Stimulated activated CD4-positive, alpha-beta T cell treated with anti-CD3 and anti-CD28 coated beads, TNF-alpha, amount 100 ng/mL, for 4 hours (primary cell): ENCODE measurements at places on chromosomes 3 and 15.

DNA sequence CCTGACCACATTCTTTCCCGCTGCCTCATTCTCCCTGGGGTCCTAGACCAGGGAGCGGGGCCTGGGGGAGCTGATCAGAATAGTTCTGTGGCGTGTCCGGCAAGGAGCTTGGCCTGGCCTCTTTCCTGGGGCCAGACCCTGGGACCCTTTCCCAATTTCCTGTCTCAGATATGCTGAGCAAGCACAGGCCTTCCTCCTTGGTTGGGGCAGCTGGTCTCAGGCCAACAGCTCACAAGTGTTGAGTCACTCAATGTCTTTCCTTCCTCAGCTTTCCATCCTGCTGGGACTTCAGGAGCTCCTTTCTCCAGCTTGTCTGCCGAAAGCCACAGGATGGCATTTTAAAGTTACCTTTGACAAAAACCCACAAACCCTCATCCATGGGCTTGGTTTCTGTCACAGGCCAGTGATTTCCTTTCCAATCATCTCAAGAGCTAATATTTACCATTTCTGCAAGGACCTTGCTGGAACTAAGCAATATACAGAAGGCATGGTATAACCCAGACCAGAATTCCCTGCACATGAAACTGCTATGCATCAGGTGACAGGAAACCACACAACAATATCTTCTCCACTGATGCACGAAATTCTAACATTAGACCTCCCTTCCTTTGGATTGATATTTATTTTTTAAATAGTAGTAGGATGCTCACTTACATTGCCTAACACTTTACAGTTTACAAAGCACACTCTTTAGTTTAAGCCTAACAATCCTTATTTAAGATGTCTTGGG, 19.5 kb upstream of the TIMP4 start:
- no peak for DNase-seq

- no peak for DNase-seq
Measured at GRCh38 chr3:42822828-42823227, 13.6 kb downstream of the ACKR2 start.

GRCh38 chr3:13098192-13098988, 25.2 kb upstream of the IQSEC1 start:
- no peak for DNase-seq

GRCh38 chr3:150240891-150241290, 167.2 kb upstream of the TSC22D2 start:
- no peak for DNase-seq

- no peak for DNase-seq
Measured at GRCh38 chr3:155946178-155946577, 75.7 kb downstream of the GMPS start.

- DNase-seq: no peak
Measured at GRCh38 chr3:139774560-139775302, 97.0 kb upstream of the NMNAT3 start.

- no peak for DNase-seq
Measured at GRCh38 chr3:109702252-109702651, 364.9 kb upstream of the DPPA4 start.

GRCh38 chr3:167031364-167032049, 348.6 kb downstream of the ZBBX start:
- DNase-seq: no peak

DNA sequence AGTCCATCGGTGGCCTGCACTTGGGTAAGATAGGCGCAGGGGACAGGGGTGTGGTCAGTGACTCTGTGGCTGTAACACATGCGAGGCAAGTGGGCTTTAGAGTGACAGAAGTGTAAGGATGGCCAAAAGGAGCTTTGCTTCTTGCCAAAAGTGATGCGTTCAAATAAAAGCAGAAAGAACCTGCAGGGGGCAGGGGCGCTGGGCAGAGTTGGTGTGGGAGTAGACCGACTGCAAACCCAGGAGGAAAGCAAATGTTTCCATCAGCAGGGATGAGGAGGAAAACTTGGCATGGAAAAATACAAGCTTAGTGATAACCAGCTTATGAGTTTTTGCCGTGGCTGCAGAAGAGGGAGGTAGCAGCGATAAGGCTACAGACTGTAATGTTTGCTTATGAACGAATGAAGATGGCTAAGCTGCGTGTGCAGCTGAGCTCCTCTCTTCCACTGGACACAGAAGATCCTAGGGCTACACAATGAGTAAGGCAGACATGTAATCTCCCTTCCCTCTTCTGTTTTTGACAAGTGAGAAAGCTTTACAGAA, 149.4 kb downstream of the WNT5A start:
- no peak for DNase-seq

DNA sequence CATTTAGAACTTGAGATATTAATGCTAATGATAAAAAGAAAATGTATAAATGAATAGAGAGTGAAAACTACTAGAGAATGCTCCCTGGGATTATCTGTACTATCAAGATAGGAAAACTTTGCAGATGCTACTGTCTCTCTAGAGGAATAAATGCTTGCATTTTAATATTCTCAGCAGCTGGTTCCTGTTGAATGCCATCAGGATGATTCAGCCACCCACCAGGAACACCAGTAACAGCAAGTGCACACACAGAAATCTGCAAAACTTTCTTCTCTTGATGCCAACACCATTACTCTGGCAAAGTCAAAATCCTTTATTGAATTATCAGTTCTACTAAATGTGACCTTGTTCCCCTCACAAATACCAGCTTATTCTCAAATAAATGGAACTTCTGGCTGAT, 148.4 kb downstream of the TIGIT start:
- DNase-seq: no peak

GRCh38 chr3:81995329-81995728, 233.9 kb upstream of the GBE1 start:
- DNase-seq: no peak

- no peak for DNase-seq
Measured at GRCh38 chr15:89494941-89495637, 1.3 kb downstream of the RHCG start.

DNA sequence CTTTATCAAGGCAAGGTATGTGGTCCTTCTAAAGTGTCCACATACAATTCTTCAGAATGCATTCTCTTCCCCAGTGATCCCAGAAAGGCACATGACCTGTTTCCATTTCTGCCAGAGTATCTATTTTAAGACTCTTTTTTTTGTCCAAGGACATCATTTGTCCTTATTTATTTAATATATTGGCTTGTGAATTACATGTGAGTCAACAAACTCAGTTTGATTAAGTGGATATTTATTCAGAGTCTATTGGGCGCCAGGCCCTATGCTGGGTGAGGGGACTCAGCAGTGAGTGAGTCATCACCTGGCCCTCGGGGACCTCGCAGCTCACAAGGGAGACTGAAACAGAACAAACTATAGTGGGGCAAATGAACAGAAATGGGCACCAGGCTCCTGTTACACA, 136.8 kb downstream of the SNRK start:
- no peak for DNase-seq

- no peak for DNase-seq
Measured at GRCh38 chr3:70970171-70970570, 613.4 kb downstream of the FOXP1 start.

- DNase-seq: no peak
Measured at GRCh38 chr3:124663690-124664089, 66.6 kb upstream of the UMPS start.

DNA sequence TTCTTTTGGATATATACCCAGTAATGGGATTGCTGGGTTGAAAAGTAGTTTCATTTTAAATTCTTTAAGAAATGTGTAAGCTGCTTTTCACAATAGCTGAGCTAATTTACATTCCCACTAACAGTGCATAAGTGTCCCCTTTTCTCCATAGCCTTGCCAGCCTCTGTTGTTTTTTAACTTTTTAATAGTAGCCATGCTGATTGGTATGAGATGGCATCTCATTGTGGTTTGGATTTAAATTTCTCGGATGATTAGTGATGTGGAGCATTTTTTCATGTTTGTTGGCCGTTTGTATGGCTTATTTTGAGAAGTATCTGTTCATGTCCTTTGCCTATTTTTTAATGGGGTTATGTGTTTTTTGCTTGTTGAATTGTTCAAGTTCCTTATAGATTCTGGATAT, 444.3 kb upstream of the ATP11B start:
- DNase-seq: no peak

DNA sequence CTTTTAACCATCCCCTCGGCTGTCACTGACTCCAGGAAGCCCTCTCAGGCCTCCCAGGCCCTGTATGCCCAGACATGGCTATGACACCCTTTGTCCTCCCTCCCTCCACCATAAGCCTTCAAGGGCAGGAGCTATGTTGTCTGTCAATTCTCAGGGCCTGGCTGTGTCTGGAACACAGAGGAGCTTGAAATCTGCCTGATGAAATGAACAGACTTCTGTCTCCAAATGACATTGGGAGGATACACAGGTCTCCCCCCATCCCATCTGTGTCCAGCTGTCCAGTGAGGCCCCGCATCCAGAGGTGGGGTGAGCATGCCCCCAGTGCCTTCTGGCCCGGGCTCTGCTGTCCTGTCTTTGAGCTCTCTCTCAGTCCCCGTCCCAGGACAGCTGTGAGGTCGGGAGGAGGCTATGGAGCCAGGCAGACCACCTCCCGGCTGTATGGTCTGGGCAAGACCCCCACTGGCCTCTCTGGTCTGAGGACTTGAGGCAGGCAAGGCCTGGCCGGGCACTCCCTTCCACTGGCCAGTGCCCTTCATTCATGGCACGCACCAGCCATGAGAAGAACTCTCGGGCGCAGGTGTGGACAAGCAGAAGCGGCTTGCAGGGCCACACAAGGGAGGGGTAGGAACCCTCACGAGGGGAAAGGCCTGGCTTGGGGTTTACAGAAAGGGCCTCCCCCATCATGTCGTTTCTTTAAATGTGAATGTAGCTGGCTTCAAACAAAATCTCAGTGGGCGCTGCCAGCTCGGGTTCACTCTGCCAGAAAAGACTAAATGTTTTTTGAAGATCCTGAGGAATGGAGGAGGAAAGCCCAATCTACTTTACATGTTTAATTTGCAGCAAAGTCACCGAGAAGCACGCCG, 38.9 kb downstream of the PCSK6 start:
- DNase-seq: no peak

DNA sequence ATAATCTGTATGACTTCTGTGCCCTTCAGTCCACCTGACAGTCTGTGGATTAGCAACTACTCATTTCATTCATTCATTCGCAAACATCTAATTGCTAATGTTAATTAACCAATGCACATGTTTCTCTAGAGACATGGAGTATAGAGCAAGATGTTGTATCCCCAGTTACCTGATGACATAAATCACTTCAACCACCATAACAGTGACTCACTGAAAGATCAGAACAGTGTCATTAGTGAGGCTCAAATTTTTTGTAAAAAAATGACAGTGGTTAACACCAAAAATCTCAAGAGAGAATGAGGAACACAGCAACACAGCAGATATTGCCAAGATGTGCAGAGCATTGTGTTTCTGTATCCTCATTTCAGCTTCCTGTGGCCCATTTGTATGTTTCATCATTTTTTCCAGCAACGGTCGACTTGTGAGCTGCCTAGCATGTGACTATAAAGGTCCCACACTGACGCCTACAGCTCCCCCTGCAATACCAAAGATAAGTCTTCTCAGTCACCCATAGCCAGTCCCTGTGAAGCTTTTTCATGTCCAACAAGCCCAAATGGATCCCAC, 3.7 kb upstream of the PLD1 start:
- DNase-seq: no peak

GRCh38 chr3:63990733-63991132, 32.6 kb downstream of the PSMD6 start:
- DNase-seq: no peak

DNA sequence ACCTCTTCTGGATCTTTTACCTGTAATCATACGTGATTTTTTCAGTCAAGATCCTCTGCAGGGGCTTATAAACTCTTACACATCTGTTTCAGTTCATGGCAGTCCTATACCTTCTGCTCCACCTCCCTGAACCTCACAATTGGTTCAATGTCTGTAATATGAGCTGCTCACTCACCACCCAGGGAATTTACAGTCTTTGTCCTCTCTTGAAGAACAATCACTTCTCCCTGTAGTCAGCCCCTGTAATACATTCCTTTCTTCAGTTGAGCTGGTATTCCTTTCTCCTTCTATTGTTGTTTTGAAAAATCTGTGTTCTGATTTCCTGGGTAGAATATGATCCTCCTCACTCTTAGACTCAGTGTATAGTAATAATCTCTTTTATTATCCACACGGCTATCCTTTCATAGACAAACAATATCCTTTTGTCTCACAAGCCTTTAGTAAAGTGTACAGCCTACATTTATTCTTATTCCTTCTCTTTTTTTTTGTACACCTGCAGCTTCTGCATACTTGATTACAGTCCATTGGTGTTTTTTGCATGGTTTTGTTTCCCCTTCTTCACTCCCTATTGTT, 101.8 kb downstream of the NECTIN3 start:
- no peak for DNase-seq

GRCh38 chr15:89813381-89814111, 1.1 kb downstream of the ANPEP start:
- no peak for DNase-seq

- DNase-seq: no peak
Measured at GRCh38 chr3:9349321-9350117, 13.3 kb upstream of the THUMPD3 start.

GRCh38 chr3:33889394-33890039, 91.1 kb downstream of the PDCD6IP start:
- no peak for DNase-seq

DNA sequence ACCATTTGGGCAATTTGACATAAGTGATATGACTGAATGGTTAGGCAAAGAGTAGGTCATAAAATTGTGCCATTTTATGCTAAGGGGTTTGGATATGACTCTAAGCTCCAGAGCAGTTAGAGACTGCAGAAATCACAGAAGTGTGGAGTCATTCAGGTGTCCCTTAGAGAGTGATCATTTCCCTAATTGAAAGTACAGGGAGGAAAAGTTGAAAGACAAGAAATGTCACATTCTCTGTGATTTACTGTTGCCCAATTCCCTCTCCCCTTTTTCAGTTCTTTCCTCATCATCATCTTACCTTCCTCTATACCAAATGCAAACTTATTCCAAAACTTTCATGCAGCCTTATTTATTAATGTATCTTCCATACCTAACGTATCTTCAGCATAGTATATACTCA, 2.7 kb upstream of the GOLGB1 start:
- DNase-seq: no peak
